ENCODE measurements at places on chromosomes 16 and 17.

GRCh38 chr16:24993722-24994686, 21.2 kb downstream of the ARHGAP17 start:
- DNase-seq, result no peak

GRCh38 chr17:51674579-51675255, 414.4 kb downstream of the UTP18 start:
- DNase-seq, result no peak

DNA sequence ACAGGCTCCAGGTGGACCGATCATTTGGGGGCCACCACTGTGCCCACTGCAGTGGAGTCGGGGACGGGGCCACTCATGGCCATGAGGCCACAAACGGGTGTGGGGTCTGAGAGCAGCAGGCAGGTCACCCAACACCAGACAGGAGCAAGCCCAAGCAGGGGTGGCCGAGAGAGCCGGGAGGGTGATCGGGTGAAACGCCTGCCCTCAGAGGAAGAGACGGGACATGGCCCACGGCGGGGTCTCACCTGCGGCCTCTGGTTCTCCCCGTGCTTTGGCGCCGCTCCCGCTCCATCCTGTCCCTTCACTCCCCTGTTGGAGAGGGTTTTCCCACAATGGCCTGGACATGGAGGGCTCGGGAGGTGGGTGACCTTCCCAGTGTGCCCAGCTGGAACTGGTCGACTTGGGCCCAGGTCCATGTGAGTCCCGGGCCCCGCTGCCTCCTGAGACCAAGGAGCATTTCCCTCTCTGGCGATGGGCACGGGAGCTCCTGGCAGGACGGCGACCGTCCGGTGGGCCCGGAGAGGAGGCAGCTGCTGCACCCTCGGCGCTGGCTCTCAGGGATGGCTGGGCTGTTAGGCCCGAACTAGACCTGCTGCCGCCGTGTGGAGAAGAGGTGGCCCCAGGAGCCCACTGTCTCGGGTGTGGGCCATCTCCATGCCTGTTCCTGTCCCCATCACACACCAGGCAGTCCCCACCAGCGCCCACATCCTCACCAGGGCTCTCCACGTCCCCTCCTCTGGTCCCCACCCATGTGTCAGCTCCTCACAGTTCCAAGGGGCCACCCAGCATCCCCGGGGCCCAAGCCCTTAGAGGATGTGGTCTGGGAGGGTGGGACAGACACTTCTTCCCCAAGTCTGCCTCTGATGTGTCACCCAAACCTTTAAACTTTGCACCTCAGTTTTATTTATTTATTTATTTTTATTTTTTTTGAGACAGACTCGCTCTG, 13.4 kb upstream of the BAHCC1 start:
- DNase-seq, result no peak

- no peak for DNase-seq
These were observed 48.3 kb downstream of the ADCY7 start for GRCh38 chr16:50314665-50315064.

DNA sequence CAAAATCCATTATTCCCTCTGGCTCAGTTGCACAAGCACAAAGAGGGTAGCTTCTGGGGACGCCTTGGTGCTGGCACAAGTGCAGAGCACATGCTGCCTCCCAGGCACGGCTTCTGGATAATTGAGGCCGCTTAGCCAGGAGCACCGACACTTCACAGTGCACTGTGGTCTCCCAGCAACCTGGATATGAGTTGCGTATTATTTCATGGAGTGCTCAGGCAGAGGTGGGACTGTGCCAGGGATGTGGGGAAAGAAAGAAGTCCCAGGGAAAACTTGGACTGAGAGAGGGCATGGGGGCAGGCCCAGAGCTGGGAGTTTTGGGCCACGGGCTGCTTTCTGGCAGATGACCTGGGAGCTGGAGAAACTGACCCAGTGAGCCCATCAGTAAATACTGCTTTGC, 37.5 kb downstream of the MPRIP start:
- DNase-seq, result no peak

DNA sequence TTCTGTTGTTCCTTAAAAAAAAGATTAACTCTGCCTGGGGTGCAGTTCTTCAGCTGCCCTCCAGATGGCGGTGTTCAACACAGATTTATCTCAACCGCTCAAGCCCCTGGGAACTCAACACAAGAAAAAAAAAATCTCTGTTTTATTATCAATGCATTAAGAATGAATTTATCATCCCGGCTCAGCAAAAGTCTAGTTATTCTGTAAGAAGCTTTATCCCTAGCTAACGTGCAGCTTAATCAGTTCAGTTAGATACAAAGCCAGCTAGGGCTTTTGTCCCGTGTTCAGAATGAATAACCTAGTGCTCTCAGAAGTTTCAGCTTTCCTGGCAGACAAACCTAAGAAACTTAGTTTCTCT, 475.9 kb upstream of the CCL2 start:
- peak; percentile 6 for DNase-seq

DNA sequence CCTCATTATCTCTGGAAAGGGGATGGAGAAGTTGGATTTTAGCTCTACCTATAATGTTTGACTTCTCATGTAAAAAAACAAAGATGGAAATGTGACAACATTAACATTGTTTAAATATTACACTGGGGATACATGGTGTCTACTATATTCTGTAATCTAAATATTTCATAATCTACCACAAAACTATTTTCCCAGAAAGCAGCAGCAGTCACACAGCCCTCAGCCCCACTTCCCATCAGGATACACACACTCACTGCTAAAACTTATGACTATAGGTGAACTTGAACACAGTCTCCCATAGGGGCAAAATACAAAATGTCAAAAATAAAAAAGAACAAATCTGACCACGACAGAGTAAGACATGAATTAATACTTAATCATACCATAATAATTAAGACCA, 95.7 kb downstream of the KANSL1 start:
- no peak for DNase-seq

DNA sequence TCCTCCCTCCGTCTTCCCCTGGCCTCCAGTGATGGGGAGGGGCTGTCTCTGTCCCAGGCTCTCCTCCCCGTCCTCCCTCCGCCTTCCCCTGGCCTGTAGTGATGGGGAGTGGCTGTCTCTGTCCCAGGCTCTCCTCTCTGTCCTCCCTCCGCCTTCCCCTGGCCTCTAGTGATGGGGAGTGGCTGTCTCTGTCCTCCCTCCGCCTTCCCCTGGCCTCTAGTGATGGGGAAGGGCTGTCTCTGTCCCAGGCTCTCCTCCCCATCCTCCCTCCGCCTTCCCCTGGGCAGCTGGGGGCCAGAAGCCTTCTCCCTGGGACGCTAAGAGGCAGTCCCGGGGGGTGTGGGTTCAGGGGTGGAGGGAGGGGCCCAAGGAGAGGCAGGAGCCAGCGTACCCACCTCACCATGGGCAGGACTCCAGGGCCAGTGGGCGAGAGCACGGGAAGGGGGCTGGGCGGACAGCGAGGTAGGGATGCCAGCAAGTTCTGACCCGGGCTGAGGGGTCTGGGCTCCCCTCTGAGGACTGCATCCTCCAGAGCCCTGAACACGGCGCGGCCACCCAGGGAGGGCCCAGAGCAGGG, 14.8 kb downstream of the UTS2R start:
- no peak for DNase-seq

DNA sequence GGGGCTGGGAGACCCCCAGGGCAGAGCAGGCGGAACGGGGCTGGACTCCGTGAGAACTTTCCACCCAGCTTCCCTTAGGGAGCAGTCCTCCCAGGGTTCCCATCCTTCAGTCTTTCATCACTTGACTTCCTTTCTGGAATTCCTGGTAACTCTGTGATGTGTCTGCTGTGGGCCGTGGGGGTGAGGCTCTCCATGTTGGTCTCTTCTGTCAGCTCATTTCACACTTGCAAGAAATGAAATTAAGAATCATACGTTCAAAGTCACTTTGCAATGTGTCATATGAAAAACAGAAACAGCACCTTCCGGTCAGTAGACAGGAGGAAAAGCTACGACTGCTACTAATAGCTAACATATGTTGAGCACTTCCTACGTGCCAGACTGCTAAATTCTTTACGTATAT, 5.4 kb upstream of the BBS2 start:
- no peak for DNase-seq

DNA sequence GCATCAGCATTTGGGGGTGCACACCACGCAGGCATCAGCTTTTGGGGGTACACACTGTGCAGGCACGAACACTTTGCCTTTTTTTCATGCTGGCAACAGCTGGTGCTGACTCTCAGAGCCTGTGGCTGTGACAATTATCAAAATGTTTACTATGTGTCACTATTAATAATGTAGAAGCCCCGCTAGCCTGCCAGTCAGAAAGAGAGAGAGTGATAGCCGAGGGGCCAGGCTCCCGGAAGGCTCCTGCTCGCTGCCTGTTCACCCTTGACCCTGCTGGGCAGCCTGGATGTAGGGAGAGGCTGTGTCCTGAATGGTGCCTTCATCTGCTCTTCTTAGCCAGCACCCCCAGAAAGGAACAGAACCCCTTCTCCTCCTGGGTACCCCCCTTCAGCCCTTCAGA, 61.9 kb downstream of the SDK2 start:
- no peak for DNase-seq

Data from DMS 273 treated with DMSO at 0.1 percent for 48 hours (cell line).